Esophagus muscularis mucosa (tissue), 4 donors: ENCODE measurements at places on chromosomes 4 and X. TPM values are rescaled to one million over a fixed set of nuclear protein-coding genes. Genes with fewer than 3 reads are reported as not detected.

GRCh38 chr4:151313306-151314009, 11.9 kb downstream of the SH3D19 start:
- peak; percentile 17 for DNase-seq

- DNase-seq, result no peak
Observed at GRCh38 chr4:176924238-176924637, 131.5 kb upstream of the VEGFC start.

The MAB21L2 gene
- 1.7 TPM for total RNA-seq

The AFF2 gene
- total RNA-seq, result 6.5 TPM

DNA sequence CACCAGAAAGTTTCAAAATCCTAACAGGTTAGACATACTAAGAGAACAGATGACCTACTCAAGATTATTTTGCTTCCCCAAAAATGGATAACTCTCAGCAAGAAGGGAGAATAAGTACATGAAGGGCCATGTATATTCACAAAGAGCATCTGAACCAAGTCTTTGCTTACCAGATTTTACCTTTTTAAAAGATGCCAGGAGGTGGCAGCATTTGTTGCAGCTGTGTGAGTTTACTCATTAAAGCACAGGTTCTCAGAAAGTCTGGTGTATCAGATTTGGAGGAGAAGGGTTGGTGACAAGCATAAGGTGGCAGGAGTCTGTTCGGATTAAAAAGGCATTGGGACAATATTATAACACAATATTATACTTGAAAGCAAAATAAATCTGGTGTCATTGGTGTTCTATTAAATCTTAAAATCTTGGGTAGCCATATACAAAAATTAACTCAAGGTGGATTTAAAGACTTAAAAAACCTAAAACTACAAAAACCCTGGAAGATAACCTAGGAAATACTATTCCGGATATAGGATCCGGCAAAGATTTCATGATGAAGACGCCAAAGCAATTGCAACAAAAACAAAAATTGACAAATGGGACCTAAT, 51.3 kb upstream of the NFKB1 start:
- no peak for DNase-seq

DNA sequence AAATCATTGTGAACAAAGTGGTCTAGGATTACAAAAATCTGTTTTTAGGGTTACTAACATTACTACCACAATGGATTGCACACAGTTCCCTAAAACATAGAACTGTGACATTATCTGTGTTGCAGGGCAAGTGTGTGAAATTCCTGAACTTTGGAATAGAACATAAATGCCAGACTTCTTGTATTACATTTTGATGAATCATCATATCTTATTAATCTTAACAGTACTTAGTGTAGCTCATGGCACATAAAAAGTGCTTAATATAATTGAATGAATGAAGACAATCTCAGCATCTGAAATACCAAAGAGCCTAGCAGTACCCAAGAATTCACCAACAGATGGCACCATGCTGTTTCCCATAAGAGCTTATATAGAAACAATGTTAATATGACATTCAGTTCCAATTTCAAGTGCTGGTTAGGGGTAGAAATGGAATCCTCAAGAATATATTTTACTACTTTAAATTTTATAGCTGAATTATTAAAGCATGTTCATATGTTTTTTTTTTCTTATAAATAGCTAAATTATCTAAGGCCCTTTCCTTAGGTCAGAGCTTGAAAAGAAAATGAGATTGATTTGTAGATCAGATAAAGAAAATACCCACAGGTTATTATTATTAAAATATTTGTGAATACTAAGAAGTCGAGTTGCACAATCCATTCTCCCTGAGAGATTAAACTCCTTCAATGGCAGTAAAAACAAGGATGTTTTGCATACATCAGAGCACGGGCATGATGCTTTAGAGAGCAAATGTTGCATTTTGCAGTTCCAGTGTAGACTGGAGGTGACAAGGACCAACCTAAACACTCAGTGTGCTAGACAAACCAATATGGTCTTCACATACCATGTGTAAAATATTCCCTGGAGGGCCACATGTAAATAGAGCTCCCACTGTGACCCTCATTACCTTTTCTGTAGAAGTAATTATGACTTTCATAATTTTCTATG, 25.7 kb upstream of the SHISA3 start:
- DNase-seq, result no peak

The SPANXC gene
- not detected for total RNA-seq

- DNase-seq, result no peak
Observed at GRCh38 chr4:103497692-103498091, 222.1 kb downstream of the TACR3 start.

The CDKL5 gene
- 3.7 TPM for total RNA-seq

The DMRTC1 gene
- not detected for total RNA-seq

DNA sequence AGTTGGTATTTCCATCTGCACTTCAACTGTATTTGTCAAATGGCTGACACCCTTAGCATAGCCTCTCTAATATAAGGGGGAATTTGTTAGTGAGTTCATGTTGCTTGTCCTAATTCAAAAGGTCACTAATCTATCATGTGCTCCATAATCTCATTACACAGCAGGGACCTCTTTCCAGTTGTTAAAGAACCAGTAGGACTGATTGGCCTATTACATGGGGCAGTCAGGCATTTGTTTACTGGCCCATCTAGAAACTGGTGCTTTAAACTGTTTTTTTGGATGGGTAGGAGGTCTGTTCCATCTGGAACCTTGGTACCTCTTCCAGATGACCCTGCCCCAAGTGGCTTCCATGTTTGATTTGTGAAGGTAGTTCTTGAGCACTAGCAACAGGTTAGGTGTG, 11.4 kb downstream of the ANK2 start:
- no peak for DNase-seq

GRCh38 chr4:24117975-24118374, 228.1 kb upstream of the PPARGC1A start:
- no peak for DNase-seq

The MTNR1A gene
- not detected for total RNA-seq

DNA sequence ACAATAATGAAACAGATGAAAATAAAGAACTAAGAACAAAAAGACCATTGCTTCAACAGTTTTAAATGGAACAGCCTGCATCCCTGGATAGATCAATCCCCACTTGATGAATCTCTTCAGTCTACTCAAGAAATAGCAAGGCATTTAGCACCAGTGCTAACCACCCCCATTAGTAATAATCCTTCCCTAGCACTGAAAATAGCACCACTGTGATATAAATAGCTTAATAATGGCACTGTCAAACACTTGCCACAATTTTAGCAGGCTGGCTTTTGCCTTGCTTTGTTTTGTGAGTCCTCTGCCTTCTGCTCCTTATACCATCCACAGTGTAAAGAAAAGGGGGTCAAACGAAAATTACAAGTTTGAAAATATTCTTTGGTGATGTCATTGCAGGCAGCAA, 17.4 kb downstream of the DCX start:
- no peak for DNase-seq

GRCh38 chrX:129781134-129781672, 1.5 kb downstream of the SASH3 start:
- DNase-seq, result no peak

- no peak for DNase-seq
Observed at GRCh38 chr4:177271091-177271490, 38.6 kb upstream of the NEIL3 start.

DNA sequence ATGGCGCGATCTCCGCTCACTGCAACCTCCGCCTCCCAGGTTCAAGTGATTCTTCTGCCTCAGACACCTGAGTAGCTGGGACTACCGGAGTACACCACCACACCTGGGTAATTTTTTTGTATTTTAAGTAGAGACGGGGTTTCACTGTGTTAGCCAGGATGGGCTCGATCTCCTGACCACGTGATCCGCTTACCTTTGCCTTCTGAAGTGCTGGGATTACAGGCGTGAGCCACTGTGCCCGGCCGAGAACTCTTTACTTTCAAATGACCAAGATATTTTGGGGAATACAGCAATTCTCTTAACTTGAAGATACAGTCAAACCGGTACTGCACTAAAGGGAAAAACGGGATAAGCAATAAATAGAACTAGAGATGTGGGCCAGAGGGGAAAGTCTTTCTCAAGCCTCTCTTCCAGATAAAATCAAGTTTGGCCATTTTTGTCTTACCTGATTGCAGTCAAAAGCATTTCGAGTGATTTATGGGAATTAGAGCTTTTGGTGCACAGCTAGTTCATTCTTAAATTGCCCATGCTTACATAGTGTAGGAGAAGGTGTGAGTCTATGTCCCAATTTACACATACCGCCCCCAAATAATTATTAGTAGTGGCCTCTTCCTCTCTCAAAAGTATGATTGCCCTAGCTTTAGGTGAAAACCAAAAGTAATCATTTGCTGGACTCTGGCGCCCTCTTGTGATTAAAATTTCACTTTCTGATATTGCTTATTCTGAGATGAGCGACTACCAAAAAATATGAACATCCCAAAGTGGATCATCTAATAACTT, 53.2 kb upstream of the ABCG2 start:
- DNase-seq, result peak; percentile 85

DNA sequence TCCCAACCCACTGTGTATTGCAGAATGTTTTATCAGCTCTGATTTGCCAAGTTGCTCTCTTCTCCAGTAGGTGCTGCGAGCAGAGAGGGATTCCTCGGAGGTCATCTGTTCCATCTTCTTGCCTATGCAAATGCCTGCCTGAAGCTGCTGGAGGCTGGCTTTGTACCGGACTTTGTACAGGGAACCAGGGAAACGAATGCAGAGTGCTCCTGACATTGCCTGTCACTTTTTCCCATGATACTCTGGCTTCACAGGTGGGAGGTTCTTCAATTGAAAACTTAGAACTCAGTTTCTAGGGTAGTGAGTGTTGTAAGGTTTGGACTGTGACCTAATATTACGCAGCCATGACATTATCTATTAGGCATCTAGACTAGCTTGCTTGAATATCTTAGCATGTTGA, 24.9 kb downstream of the AR start:
- DNase-seq, result no peak

The UNC5C gene
- 2.1 TPM for total RNA-seq

The LANCL3 gene
- total RNA-seq, result 1.7 TPM

DNA sequence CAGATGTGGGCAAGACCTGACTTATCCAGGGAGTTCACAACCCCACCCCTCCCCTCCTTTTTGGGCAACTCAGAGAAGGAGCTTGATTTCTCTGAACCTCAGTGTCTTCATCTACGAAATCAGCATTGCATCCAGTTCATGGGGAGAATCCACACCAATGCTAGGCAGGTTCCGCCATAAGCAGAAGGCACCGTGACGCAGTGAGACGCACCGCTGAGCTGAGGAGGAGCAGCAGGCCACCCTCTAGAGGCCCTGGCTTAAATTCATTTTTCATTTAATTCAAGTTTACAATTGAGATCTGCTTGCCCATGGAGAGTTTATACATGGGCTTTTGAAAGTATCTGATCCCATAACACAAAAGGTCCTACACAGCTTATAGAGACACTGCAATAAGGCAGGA, 55.7 kb downstream of the CPZ start:
- no peak for DNase-seq

The GNRHR gene
- not detected for total RNA-seq

- no peak for DNase-seq
Observed at GRCh38 chrX:15877380-15877779, 22.8 kb upstream of the AP1S2 start.

- DNase-seq, result no peak
Observed at GRCh38 chrX:12949927-12950656, 24.8 kb upstream of the TMSB4X start.

DNA sequence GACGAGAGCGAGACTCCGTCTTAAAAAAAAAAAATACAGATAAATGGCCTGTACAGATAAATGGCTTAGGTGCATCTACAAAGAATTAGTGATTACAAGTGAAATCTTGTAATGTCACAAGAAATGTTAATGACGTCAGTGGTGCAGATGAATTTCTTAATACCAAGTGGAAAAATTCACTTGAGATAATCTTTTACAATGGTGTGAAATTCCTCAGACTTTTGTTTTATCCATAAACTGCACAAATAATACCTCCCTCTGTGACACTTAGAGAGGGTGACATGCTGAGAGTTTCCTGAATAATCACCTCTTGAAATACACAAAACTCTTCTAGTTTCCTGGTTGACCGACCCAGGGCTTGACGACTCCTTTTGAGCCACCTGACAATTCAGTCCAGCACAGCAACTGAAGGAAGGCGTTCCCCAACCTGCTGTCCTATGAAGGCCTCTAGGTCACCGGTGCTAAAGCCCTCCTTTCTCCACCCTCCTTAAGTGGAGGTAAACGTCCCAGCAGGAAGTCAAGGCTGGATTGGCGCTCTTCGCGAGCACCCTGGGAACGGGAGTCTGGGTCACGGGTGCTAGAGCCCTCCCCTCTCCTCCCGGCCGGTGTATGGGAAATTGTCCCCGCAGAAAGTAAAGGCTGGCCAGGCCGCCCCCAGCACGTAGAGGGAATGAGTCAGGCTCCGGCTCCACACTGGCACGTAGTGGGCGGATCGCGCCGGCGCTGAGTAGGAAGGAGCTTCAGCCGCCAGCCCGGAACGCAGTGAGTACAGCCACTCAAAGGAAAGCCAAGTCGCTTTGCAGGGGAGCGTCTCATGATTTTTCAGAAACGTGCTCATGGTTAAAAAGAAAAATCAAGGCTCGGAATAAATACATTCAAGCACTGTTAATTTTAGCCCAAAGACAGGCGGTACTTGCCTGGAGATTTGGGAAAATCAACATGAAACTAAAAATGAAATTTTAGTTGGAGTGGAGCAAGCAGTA, at the start of gene TMEM144:
Gene TMEM144, plus strand, starts transcription at position 662 of the 983 bp plus-strand sequence. CDS start 2,182 bp downstream, outside the sequence.
- DNase-seq, result peak; percentile 96

GRCh38 chr4:178082906-178083305, 640.7 kb upstream of the AGA start:
- DNase-seq, result no peak

DNA sequence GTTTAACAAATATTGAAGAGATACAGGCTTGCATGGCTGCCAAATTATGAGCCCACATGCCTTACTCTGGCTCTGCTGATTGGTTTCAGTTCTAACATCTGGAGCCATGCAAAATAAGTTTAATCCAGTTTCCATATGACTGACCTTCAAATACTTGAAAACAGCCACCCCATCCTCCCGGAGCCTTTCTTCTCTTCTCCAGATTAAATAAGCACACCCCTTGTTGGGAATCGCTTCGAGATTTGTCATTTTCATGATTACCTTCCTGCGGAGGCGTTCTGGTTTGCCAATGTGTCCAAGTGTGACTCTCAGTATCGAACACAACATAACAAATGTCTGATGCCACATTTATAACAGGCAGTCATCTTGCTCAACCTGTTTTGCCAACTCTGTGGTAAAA, 101.6 kb upstream of the JADE1 start:
- DNase-seq, result no peak

DNA sequence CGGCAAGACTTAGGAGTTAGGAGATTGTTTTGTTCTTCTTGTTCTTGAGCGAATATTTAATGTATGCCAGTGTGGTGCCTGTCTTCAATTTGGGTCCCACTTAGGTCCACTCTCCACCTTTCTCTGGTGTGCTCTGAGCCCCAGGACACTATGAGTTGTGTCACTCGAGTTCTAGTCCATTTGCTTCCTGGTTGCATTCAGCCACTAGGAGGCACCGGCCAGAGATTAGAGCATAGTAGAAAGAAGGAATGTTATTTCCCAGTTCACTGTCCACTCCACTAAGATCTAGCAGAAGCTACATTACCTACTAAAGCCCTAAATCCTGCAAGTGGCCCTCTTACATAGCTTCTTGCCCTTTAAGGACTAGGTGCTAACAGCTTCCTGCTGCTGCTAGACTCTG, 326.9 kb downstream of the NAF1 start:
- DNase-seq, result no peak

GRCh38 chr4:82429728-82430192, 502 bp downstream of the HNRNPDL start:
- DNase-seq, result no peak
